ENCODE measurements at places on chromosomes 4 and X.

DNA sequence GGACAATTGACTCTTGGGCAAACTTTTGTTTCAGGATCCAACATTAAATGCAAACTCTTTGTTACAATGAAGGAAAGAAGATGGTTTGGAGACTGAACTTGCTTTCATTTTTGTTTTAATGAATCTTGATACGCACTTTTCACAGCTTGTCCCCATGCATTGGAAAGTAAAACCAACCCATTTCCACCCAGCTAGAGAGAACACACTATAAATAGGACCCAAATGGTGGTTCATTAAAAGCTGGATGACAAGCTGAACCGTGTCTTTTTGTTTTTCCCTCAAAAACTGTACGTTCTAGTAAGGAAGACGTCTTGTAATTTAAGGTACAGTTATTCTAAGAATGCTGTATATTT, 95.3 kb upstream of the EGFL6 start:
- DNase-seq, result no peak

- peak; percentile 29 for DNase-seq
Observed at GRCh38 chr4:159015841-159016240, 87.0 kb upstream of the RAPGEF2 start.

DNA sequence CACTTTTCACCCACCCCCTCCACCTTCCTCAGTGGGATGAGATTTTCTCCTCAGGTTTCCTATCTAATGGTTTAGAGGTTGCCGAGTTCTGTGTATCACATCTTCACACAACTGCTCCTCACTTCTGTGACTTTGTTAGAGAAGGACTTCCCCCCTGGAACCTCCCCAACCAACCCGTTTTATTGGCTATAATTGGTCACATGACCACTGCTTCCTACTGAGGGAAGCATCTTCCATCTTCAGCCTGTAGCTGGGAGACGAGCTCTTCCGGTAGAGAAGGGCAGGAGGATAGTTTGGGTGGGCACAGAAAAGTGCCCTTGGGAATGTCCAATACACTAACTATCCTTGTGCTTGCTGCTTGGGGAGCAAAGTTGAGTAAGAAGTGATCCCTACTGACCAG, 90.5 kb downstream of the STK32B start:
- DNase-seq, result peak; percentile 2

- DNase-seq, result peak; percentile 5
Observed at GRCh38 chr4:173345648-173346047, 11.5 kb upstream of the HMGB2 start.

DNA sequence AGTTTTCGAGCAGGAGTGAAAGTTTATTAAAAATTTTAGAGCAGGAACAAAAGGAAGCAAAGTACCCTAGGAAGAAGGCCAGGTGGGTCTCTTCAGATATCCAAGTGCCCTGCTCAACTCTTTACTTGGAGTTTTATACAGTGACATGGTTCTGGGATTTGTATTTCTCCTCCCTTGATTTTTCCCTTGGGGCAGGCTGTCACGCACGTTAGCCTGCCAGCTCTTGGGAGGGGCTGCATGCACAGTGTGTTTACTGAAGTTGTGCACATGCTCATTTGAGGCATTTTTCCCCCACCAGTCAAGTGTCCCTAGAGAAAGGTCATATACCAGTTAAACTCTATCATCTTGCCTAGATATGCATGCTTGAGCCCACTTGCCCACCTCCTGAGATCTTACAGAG, 102.5 kb upstream of the GABRA2 start:
- no peak for DNase-seq

DNA sequence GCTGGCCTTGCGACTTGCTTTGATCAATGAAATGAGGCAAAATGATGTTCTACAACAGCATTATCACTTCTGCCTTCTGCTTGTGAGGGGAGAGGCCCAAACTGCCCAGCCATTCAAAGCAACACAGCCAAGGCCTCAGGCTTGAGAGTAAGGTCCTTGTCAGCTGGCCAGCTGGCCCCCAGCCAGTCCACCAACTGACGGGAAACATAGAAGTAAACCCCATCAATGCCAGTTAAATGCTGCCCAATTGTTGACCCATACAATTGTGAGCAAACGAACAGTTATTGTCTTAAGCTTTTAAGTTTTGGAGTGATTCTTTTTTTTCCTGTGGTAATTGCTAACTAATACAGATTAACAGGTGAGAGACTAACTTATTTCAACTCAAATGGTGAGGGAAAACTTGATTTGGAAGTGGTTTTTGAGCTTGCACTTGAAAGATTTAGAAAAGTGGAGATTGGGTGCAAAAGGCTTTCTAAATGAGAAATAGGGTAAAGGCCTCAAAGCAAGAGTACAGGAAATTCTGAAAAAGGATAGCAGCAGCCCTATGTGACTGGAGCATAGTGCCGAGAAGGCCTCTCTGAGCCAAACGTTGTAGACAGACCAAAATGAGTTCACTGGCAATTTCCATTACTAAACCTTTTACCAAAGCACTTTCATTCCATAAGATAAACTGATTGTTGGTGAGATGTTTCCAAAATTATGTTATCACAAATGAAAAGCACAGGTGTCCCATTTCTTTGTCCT, 66.9 kb downstream of the ARHGEF38 start:
- no peak for DNase-seq

DNA sequence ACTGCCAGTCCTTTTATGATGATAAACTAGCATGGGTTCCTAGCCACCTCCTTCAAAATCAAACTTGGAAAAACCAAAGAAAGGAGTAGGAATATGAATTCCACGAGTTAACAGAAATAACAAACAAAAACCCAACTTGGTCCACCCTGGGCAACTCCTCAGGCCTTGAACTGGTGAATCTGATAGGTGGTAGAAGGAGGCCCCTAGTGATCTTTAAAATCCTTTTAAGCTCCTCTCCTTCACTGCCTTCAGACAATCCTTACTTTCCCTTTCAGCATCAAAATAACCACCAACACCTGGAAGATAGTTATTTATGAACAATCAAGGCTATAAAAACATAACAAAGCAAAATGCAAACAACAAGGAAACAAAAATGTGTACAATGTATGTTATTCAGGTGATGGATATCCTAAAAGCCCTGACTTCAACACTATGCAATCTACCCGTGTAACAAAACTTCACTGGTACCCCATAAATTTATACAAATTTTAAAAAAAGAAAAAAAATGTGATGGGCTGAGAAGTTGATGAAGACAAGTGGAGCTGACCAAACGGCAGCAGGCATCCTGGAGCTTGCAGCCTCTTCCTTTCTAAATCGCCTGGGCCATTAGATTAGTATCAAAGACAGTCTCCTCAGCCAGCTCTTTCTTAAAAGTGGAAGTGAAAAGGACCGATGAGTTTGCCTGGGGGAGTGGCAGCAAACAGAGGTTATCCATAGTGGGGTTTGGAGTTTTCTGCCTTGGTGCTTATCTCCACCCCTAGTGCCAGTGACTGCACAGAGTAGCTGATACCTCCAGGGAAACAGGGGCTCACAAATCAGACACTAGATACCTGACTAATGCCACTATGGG, 179.6 kb downstream of the TMA16 start:
- DNase-seq, result peak; percentile 40

- DNase-seq, result no peak
Observed at GRCh38 chr4:99651811-99652485, 5.7 kb downstream of the C4orf54 start.

GRCh38 chr4:39048311-39048710, 13.7 kb upstream of the KLHL5 start:
- DNase-seq, result peak; percentile 24

GRCh38 chrX:47224266-47224895, 5.9 kb downstream of the CDK16 start:
- no peak for DNase-seq

DNA sequence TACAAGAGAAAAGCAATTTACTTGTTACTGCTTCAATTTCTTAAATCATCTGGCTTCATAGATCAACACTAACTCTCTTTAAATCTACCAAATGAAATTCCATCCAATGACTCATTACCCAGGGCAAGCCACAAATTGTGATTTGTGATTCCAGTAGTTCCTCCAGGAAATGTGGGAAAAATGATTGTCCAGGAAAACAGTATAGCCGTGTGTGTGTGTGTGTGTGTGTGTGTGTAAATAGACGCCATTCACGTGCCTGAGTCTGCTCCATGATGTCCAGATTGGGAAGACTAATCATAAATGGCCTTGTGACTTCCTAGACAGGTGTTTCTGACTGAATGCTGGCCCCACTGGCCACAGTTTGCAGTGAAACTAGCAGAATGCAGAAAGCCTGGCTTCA, 121.3 kb downstream of the HS6ST2 start:
- no peak for DNase-seq

- no peak for DNase-seq
Observed at GRCh38 chrX:139815771-139816170, 107.8 kb upstream of the MCF2 start.

DNA sequence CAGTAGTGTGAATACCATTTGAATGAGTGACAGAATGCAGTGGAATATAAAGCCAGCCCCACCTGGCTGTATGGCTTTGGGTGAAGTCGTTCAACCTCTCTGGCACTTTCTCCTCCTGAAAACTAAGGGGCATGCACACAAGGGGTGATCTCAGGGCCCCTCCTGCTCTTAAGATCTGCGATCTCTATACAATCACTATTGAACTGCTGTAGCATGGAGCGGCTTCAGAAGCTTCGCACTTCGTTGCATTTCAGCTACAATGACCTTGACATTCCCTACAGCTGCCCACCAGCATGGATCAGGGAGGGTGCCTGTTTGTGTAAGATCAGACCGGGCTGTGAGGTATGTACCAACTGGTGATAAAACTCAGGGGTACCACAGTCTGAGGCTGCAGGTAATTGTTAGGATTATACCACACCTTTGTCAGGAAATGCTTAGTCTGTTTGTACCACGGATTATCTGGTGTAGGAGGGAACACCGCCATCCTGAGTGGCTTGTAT, 85.2 kb downstream of the AASDH start:
- no peak for DNase-seq

- DNase-seq, result no peak
Observed at GRCh38 chr4:54230484-54231418, 1.7 kb downstream of the PDGFRA start.

GRCh38 chr4:16154451-16154850, 70.6 kb upstream of the PROM1 start:
- no peak for DNase-seq

- no peak for DNase-seq
Observed at GRCh38 chr4:138897811-138898226, 117.8 kb upstream of the NOCT start.

DNA sequence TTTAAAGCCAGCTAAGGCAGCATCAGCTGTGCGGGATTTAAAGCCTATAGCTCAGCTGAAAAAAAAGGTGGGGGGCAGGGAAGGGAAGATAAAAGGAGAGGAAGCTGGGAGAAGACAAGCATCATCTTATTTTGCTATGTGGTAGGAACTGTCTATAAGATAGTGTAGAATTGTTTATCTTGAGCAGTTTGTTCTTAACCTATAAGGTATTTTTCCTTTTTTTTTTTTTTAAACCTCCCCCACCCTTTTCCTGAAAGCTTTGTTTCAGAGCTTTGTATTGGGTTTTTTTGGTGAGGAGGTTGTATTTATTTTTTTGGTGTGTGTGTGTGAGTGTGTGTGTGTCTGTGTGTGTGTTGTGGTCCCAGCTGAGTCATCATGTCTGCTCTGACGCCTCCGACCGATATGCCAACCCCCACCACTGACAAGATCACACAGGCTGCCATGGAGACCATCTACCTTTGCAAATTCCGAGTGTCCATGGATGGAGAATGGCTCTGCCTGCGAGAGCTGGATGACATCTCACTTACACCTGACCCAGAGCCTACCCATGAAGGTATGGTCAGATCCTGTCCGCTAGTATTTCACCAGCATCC, 531 bp downstream of the RUFY3 start:
- DNase-seq, result no peak

GRCh38 chr4:172683021-172683420, 485.6 kb upstream of the GALNT7 start:
- DNase-seq, result no peak

- no peak for DNase-seq
Observed at GRCh38 chr4:155738548-155738947, 20.3 kb upstream of the GUCY1B1 start.

- peak; percentile 73 for DNase-seq
Observed at GRCh38 chr4:3342182-3342854, 49.5 kb downstream of the RGS12 start.

DNA sequence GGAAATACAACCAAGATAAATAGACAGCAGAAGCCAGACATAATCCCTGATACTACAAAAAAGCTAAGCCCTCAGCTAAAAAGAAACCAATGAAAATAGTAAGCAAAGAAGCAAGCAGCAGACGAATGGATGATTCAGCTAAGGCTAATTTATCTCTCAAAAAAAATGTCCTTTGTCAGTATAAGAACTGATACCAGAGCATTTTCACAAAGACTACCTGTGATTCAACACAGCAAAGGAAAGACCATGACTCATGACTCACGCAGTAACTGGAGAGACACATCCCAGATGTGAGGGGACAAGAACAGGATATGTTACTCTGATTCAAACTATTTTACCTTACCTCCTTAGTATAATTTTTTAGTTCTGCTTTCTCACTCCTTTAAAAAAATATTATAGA, 22.7 kb upstream of the TMPRSS11F start:
- DNase-seq, result no peak

GRCh38 chr4:94202769-94203168, 4.9 kb upstream of the SMARCAD1 start:
- no peak for DNase-seq

GRCh38 chr4:134540588-134540987, 339.0 kb upstream of the PABPC4L start:
- no peak for DNase-seq

DNA sequence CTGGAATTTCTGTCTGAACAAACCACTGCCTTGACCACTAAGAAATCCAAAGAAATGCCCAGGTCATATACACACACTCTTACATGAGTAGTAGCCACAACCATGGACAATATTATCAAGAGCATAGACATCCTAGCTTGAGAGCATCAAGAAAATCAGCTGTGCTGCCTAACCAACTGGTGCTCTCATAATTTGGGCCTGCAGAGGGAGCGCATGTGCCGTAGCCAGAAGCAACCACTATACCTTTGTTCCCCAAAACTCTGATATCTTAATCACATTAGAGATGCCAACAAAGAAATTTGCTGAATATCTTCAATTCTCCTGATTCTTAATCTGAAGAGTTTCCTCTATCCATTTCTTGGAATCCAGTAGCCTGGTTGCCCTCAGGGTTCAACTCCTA, 163.6 kb downstream of the ZNF674 start:
- peak; percentile 22 for DNase-seq

- DNase-seq, result no peak
Observed at GRCh38 chr4:10253765-10254164, 137.2 kb upstream of the WDR1 start.

- no peak for DNase-seq
Observed at GRCh38 chr4:81392164-81392563, 79.5 kb downstream of the RASGEF1B start.

DNA sequence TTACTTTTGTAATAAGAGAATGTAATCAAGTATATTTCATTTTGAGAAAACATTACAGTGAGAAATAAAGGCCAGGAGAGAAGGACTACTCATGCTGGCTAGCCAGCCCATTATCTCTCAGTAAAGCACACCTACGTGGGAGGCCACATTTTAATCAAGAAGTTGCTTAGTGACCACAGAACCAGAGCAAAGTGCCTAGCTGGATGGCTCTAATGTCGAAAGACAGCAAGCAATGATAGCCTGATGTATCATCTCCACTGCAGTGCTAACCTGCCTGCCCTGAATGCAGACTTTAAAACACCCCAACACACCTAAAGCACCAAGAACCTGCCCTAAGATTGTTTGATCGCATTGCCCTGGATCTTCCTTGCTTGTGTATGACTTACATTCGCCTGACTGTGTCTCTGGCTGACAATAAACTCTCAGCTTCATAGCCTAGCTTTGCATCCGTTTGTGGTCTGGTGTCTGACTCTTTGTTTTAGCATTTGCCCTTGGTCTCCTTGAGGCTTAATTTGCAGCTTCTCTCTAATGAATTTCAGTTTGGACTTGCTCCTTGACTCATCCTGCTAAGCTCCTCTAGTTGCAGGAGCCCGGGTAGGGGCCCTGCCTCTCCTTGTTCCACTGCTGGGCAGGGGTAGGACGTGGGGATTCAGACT, 31.4 kb upstream of the SOWAHD start:
- no peak for DNase-seq

Measured in suppressor macrophage treated with lipopolysaccharide for 1 hour (primary cell).